Glomerular endothelial cell (primary cell): ENCODE measurements at places on chromosomes 12 and 14.

DNA sequence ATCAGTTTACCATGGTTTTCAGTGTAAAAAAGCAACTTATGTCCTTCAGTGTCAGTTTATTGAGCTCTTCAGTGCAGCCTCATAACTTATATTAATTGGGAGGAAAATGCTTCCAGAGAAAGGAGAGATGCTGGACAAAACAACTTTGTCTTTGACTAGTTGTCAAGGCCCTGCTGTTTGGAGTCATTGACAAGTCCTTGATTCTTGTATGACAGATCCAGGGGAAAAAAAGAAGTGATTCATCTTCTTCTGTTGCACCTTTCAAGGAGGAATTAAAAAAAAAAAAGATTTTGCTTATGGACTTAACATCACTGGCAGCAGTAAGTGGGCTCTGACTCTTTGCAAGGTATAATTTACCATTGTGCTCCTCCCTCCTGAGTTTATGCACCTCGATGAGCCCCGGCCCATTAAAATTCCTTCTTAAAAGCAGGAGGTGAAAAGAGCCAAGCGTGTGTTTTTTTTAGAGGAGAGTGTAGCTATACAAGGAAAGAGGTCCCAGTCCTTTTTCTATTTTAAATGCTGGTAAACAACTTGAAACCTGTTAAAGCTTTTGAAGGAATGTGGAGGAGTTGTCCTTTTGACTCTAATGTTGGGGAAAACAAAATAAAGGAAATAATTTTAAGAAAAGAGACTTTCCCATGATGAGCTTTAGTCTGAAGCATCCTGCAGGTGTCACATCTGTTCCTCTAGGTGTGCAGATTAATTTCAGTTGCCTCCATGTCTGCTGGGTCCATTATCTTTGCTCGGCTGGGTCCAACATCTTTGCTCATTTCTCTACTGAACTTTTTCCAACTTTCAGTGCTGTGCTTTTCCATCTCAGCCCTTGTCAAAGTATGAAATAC lies 431.6 kb downstream of the RAD51B start:
- no peak for DNase-seq

DNA sequence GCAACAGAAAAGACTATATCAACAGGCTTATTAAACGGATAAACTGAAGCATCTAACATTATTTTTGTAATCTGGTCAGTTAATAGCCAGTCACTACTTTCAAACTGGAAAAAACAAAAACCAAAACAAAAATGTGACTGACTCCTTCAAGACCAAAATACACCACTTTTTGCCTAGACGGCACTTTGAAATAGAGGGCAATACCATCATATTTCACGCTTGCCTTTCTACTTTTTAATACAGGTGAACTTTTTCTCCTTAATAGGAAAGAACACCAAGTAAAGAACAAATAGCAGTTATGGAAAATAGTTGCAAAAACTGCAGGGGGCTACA lies 550 bp upstream of the NUP107 start:
- no peak for DNase-seq

DNA sequence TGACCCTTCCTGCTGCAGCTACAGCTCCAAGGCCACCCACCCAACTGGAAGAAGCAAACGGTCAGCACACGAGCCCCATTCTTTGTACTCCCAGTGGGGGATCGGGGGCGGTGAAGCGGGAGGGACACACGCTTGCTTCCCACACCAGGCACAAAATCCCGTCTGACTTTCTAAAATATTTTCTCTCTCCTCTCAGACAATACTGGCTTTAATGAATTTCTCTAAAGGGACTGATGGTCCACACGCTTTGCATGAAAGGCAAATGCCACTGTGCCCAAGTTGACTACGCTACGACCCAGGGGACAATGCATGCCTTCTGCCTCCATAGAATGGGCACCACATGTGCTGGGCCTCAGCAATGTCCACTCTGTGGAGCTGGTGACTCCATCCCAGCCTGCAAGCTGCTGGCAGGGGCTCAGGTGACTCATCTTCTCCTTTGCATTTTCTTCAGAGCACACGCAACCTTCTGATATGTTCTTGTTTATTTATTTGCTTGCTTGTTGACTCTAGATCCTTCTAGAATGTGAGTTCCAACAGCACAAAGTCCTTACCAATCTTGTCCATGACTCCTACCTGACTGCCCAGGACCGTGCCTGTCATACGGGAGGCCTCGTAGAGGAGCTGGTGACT lies 15.6 kb downstream of the SYNE3 start:
- no peak for DNase-seq

- DNase-seq: no peak
These were observed 51.9 kb downstream of the RASSF8 start for GRCh38 chr12:26010293-26010821.

- no peak for DNase-seq
These were observed 32.3 kb downstream of the DCAF4 start for GRCh38 chr14:72958548-72958947.

GRCh38 chr12:5258498-5258897 lies 173.4 kb upstream of the NTF3 start:
- DNase-seq: no peak

DNA sequence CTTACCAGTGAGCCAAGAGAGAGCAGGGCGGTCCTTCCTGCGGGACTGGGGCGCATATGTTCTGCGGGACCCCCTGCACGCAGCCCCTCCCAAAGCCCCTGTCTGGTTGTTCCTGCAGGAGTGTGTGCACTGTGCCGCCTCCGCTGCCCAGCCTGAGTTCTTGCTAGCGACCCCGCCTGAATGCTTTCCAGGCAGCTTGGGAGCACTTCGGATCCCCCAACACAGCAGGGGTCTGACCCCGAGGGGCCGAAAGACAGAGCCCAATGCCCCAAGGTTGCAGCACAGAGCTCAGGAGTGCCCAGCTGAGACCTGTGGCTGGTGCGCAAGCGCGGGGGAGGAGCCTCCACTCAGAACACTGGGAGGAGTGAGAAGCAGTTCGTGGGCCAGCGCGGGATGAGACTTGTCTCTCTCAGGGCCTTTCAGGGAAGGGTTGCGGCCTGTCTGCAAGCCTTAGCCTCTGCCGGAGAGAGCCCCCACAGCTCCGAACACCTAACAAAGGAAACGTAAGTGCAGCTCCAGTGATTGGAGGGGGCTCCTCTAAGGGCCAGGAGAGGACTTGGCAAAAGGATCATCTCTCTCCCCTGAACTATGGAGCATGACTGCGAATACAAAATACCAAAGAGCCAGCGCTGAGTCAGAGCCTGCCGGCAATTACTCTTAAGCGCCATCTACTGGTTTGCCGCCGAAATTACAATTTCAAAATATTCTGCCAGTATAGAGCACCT lies 50.5 kb downstream of the GTF2A1 start:
- peak; percentile 58 for DNase-seq

DNA sequence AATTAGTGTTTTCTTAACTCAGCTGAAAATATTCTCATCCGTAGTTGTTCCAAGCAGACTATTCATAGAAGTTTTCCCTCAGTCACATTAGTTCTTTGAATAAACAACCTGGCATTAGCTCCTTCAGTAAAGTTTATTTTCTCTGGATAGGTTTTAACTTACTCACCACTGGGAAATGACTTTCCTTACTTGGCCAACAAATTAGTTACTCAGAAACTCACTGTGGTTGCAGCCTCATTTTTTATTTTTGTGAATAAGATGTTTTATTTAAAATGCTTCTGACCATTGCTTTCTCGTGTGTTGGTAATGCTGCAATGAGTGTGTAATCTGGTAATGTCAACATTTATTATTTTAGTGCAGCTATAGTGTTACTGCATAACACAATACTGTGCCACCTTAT lies 74.9 kb downstream of the NOVA1 start:
- no peak for DNase-seq

GRCh38 chr12:54385251-54385914 lies 850 bp upstream of the ZNF385A start:
- no peak for DNase-seq

GRCh38 chr14:75297411-75298040 lies 18.9 kb downstream of the FOS start:
- DNase-seq: no peak

- DNase-seq: no peak
These were observed 136.3 kb upstream of the PZP start for GRCh38 chr12:9344541-9344940.

GRCh38 chr14:41597647-41598046 lies 9.0 kb upstream of the LRFN5 start:
- no peak for DNase-seq

- DNase-seq: no peak
These were observed 22.1 kb downstream of the DACT1 start for GRCh38 chr14:58659846-58660245.

- no peak for DNase-seq
These were observed 48.9 kb downstream of the KIF26A start for GRCh38 chr14:104187121-104187889.

DNA sequence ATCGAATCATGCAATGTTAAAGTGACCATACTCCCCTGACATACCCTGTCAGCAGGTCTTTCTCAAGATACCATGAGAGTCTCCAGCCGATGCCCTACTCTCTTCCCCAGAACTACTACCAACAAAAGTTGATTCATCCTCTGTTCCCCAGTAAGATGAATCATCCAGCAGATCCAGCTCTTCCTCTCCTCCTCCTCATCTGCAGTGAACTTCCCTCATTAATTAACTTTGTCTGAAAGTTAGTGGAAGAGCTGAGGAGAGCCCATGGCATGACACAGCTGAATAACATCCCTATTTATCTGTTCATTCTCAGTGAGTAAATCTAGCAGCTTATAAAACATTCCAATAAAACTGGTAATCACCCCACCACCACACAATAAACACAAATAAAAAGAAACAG lies 213.4 kb downstream of the EGLN3 start:
- DNase-seq: no peak
